A549 (cell line): ENCODE measurements at places on chromosomes 4 and X. TPM values are rescaled to one million over a fixed set of nuclear protein-coding genes. Genes with fewer than 3 reads are reported as not detected.

Gene PPP2R2C
- 28.6 to 31.2 TPM (median 29.4 TPM) in 3 replicates for polyA plus RNA-seq

DNA sequence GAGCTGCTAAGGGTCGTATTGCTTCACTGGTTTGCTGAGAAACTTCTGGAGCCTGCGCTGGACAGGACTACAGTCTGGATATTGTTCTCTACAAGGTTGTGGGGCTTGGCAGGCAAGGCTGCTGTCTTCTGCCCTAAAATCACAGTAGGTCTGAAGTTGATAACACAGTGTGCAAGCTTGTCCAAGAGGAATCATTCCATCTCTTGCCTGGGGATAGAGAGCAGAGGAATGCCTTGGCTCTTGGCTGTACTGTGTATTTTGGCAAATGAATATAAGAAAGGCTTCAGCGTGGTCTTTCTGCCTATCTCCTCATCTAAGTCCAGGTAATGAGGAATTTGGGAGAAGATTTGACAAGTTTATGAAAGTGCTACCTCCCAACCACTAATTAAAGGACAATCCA, 9.4 kb upstream of the RASL11B start:
- DNase-seq, result no peak

GRCh38 chr4:59881632-59882031, 1318.5 kb upstream of the ADGRL3 start:
- no peak for DNase-seq

DNA sequence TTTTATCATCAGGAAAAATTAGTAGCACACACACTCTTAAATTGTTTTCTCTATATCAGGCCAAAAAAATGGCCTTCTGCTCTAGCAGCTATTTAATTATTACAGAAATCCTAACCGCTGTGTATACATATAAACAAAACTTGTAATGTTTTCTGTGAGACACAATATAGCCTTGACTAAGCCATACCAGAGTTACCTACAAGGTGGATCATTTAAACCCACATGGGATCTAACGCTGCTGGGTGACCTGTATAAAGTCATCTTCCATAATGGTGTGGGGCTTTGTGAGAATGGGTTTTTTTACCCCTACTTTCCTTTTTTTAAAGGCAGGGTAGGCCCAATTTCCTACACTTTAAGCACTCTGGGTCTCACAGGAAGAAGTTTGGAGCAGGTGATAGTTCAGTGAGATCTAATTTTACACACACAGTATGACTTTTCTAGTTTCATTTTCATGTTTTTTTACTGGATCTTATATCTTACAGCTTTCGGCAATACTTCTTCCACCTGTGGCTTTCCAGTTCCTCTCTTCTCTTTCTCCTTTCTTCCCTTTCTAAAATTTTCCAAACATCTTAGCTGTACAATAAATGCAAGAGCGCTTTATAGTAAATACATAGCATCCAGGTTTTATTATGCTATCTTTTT, 66.9 kb upstream of the MMAA start:
- DNase-seq, result no peak

GRCh38 chrX:129461801-129462456, 61.4 kb downstream of the SMARCA1 start:
- DNase-seq, result no peak

Gene SPINK2
- not detected in 3 replicates for polyA plus RNA-seq

- no peak for DNase-seq
Observed at GRCh38 chrX:18377796-18378195, 23.3 kb upstream of the SCML2 start.
